ENCODE measurements at places on chromosomes 6 and 20.

- no peak for DNase-seq
Observed at GRCh38 chr20:53806683-53807401, 213.2 kb upstream of the ZNF217 start.

DNA sequence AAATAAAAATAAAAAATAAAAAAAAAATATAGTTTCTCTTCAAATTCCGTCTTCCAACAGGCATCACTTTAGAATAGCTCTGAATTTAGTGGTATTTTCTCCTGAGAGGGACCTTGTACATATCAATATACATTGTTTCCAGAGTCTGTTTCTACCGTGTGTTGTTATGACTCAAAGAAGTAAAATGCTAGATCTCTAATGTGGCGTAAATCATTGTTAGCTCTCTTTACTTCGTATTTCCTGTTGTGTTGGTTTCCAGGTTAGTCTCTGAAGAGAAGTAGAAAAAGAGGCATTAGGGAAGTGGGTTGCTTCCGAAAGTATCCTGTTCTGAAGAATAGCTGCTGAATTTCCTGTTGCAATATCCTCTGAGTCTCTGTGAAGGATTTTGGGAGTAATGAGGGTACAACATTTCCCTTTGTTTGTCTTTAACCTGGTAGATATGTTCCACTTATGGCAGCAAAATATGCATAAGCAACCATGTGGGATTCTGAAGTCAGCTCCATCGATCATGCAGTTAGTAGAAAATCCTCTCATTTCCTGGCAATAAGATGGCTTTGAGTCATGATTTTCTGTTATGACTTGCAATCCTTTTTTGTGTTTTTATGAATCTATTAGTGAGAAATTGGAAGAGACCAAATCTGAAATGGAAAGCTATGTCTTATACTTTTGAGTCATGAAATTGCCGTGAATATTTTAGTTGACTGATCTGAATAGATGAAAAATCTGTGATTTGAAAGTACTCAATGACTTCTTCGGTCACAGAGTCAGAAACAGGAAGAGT lies 42.0 kb upstream of the MCHR2 start:
- DNase-seq, result no peak

GRCh38 chr6:79167931-79168694 lies 66.4 kb downstream of the HMGN3 start:
- DNase-seq, result no peak

- DNase-seq, result no peak
Observed at GRCh38 chr20:56223352-56223751, 25.2 kb upstream of the MC3R start.

DNA sequence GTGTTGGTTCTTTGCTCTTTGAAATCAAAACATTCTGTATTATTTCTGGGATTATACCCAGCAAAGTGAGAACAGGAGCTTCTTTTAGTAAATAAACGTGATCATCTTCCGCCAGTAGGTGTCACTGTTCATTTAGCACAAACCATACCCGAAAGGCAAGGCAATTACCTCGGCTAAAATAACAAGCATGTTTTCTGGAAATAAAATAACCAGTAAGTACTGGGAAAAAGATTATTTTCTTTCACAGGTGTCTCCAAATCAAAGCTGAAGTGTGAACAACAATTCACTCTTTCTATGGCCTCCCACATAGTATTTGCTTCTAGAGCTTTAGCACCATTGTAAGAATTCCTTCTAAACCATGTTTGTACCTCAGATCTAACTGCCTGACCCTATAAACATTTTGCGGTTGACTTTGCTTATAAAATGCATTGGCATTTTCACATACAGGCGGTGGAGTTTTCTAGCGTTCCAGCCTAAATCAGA lies 144.6 kb upstream of the AGPAT4 start:
- DNase-seq, result peak; percentile 36

DNA sequence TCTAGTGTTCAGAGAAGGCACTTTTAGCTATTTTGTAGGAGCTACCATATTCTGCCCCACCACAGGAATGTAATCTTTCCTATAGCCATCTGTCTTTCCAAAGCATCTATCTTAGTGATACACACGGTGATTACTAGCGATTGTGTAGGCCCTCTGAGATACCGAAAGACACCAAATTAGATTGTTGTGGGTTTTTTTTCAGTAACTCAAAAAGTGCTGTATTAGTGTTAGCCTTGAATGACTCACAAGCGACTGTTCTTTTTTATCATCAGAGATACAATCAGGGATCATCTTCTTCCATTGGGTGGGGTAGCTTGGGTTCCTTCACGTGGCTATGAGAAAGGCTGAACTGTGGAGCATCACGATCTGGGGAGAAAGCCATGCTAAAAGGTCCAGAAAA lies 160.2 kb downstream of the MTFR2 start:
- no peak for DNase-seq

DNA sequence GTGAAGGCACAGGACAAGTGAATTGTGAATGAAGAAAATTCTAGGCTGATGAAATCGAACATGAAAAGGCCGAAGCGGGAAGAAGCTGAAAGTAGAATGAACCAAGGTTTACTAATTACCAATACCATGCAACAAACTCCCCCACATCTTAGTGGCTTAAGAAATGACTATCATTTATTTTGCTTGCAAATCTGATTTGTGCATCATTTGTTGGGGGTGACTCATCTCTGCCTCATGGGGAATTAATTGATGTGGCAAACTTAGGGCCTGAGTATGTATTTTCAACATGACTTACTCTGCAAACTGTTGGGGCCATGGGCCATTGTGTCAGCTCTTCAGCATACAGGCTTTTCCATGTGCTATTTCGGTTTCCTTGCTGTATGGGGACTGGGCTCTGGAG lies 26.8 kb downstream of the PPP1R14C start:
- peak; percentile 57 for DNase-seq

- DNase-seq, result no peak
Observed at GRCh38 chr20:59643615-59644061, 39.3 kb downstream of the PHACTR3 start.

GRCh38 chr6:138817799-138818198 lies 21.9 kb downstream of the ECT2L start:
- no peak for DNase-seq

DNA sequence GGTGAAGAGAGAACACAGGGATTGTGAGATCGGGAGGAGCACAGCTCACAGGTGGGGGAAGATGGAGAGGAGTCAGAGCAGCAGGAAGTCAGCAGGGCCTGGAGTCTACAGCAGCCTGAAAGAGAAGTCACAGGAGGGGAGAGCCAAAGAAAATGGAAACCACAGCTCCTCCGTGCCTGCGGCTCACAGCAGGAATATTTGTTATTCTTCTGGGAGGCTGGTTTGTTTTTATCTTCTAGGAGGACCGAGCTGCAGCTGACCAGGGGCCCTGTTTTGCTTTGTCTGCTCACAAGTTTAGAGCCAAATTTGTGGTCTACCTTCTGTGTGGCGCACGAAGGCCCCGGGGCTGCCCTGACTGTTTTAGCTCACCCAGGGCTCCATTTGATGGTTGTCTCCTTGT lies 81.8 kb downstream of the CLIC5 start:
- no peak for DNase-seq

- no peak for DNase-seq
Observed at GRCh38 chr20:32235331-32236047, 27.8 kb downstream of the POFUT1 start.

GRCh38 chr6:70651326-70651905 lies 16.3 kb upstream of the SMAP1 start:
- DNase-seq, result peak; percentile 40

DNA sequence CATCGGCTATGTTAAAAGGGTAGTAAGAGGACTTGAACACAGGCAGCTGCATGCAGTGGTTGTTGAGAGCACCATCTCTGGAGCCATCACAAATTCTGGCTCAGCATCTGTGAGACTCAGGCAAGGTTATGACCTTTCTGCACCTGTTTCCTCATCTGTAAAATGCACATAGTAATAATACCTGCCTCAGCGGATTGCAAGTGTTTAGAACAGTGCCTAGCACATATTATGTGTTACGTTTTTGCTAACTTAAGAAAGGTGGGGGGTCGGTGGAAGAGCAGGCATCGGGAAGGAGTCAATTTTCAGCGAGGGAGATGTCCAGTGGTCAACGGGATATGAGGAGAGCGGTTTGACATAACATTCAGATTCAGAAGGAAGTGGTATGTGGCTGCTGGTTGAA lies 2.9 kb downstream of the LY6G5C start:
- DNase-seq, result no peak

GRCh38 chr20:17471606-17472187 lies 59.5 kb downstream of the BFSP1 start:
- DNase-seq, result no peak

DNA sequence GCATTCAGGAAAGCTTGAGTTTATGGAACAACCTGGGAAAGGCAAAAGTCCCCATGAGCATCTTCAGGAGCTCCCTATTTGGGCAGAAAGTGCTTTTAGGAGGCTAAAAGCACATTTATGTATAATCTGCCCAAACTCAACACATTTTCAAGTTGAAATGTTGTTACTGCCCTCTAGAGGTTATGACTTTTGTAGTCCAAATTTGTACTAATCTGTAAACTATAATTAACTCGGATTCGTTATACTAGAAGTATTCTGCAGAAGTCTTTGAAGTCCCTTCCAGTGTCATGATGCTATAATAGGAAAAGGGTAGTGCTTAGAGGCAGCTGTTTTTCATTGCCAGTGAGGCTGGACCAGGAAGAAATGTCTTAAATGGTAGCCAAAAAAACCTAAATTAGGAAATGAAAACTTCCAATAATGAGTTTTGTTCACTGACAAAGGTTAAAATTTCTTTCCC lies 44.8 kb upstream of the EMILIN3 start:
- no peak for DNase-seq

- no peak for DNase-seq
Observed at GRCh38 chr6:56524891-56525703, 117.6 kb downstream of the DST start.

- no peak for DNase-seq
Observed at GRCh38 chr6:36277946-36278470, 8.1 kb downstream of the PNPLA1 start.

- DNase-seq, result no peak
Observed at GRCh38 chr6:136464874-136465273, 85.3 kb downstream of the MAP7 start.

GRCh38 chr6:122753688-122754056 lies 25.8 kb upstream of the FABP7 start:
- no peak for DNase-seq

DNA sequence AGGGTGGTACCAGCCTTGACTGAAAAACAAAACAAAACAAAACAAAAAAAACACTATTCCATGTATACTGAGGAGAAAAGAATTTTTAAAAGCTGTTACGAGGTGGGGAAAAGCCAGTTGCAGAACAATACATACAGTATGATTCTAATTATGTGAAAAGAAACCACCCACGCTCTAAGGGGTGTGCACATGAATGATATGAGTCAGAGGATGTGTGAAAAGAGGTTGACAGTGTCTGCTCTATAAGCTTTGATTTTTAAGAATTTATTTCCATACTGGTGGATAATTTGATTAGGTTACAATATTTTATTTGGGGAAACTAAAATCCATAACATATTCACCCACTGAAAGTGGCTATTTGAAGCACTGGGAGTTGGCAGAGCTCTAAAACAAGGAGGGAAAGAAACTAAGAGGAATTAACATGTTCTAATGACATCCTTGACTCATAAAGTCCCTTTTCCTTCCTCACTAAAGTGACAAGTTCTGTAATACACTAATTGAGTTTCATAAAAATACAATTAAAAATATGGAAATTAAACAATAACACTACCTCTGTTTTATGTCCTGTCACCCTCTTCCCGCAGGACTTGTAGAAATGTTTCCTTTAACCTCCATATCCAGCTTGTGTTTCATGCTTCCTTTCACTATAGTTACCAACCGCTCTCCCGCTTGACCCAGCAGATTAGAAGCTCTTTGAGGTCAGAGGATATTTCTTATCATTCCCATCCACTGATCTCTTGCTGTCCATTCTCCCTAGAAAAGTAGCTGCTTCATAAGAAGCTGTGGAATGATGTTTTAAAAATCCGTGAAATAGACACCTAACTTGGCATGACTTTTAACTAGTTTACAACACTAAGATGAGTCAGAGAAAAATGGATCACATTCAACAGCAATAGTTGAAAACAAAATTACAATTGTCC lies 118.6 kb upstream of the CCDC28A start:
- DNase-seq, result peak; percentile 59

DNA sequence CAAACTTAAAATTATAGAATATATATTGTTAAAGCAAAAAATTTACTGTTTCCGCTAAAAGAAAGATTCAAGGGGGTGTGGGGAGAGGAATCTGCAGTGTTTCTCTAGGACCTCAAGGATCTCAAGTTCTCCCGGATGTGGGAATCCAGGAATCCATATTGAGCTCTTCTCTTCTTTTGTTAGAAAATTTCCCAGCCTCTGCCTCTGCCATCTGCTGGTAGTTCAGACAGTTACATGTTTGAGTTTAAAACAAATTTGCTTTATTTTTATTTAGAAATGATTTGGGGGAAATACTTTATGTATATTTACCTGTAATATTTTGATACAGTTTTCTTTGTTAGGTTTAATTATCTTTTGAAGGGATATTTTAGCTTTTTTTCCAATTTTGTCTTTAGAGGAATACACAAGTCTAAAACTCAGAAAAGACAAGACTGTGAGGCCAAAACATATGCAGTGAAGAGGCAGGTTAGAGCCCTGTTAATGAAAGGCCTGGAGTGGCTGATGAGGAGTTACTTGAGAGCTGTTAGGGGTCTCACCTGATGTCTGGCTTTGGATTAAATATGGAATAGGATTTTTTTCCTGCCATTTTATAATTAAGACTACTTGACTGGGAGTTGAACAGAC lies 268.8 kb downstream of the ARID1B start:
- DNase-seq, result no peak

- no peak for DNase-seq
Observed at GRCh38 chr6:116364321-116364720, 6.4 kb upstream of the DSE start.

- DNase-seq, result no peak
Observed at GRCh38 chr6:103798166-103798565, 1061.6 kb downstream of the HACE1 start.

GRCh38 chr6:134199848-134200606 lies 117.9 kb downstream of the SGK1 start:
- no peak for DNase-seq

DNA sequence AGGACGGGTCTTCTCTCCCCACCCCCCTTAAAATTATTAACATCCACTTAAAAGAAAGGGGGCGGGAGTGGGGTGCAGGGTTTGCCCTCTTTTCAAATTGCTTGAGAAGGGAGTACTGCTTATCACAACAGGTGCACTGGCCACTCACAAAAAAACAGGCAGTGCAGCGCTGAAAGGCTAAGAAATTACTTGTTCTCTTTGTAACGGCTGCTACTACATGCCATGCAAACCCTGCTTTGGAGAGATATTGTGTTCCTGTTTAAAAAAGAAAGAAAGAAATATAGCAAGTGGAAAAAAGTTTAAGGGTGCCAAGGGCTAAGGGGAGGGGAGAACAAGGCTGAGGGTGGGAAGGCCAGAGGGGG lies 312.7 kb upstream of the JARID2 start:
- DNase-seq, result no peak

DNA sequence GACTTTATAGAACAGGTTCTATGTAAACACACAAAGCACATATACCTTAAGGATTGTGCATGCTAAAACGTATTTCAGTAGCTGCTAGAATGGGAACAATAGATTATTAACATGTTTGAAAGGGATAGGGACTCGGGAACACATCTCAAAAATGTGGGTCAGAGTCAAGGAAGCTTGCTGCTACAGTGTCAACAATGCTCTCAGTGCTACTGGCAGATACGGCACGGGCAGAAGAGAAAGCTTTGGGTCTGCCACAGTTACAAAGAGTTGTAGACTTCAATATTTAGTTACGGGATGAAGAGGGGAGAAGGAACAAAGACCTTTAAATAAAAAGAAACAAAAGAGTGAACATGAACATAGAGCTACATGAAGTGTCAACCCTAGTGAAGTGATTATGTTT lies 170.5 kb downstream of the BACH2 start:
- DNase-seq, result no peak

Data from stimulated activated CD4-positive, alpha-beta T cell treated with anti-CD3 and anti-CD28 coated beads, Interleukin-4, amount 100 ng/mL, for 24 hours (primary cell).